ENCODE measurements at places on chromosomes 1 and 21.

- no peak for DNase-seq
Observed at GRCh38 chr1:218274511-218274910, 10.6 kb upstream of the RRP15 start.

DNA sequence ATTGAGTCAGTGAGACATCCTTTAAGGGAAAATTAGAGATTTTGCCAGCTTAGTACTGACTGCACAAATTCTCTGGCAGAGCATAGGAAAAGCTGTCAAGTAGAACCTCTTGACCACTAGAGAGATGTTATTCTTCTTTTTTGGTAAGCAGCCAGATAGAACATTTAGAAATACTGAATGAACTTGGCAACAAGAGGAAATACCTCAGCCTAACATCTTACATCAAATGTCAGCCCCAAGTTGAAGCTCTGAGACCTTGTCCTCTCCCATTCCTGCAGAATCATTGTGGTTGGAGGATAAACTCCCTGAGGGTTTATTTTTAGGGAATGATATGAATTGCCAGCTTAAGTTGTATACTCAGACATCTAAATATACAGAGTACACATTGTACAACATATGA lies 53.5 kb downstream of the MIGA1 start:
- no peak for DNase-seq

DNA sequence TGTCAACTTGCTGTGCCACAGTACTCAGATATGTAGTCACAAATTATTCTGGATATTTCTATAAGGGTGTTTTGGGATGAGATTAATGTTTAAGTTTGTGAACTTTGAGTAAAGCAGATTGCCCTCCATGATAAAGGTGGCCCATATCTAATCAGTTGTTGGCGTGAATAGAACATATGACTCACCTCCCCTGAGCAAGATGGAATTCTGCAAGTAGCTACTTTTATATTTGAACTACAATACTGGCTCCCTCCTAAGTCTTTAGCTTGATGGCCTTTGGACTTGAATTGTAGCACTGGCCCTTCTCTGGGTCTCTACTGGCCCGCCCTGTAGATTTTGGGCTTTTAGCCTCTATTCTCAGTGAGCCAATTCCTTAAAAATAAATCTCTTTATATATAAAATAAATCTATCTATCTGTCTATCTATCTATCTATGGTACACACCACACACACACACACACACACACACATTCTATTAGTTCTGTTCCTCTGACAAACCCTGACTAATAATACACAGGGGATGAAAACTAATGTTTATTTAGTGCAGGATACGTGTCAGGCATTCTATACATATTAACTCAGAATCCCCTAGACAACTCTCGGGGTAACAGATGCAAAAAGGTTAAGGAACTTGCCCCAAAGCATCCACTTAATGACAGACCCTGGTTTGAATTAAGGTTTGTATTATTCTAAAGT lies 37.9 kb upstream of the PDC start:
- no peak for DNase-seq

GRCh38 chr21:33264561-33264960 lies 1.6 kb upstream of the IL10RB start:
- no peak for DNase-seq

DNA sequence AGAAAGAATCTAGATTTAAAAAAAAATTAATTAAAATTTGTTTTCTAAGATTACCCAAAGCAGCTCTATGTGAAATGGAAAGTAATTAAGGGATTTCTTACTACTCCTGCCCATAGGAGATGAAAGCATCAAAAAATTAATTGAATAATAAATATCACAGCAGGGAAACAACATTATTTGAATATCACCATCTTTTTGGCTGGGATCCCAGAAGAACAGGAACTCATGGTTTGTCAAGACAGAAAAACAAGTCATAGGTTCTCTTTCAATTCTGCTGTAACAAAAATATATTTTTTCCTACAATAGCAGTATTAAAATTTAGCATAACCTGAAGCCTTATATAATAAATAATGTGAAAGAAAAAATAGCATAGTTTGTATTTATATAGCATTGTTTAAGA lies 1713.4 kb downstream of the NCAM2 start:
- DNase-seq = no peak

- DNase-seq = no peak
Observed at GRCh38 chr1:160076295-160076694, 5.0 kb upstream of the KCNJ9 start.

- DNase-seq = no peak
Observed at GRCh38 chr1:180096584-180097325, 57.9 kb upstream of the QSOX1 start.

All from tibial artery (tissue), 4 donors.